ENCODE measurements at places on chromosomes 2 and 18.

DNA sequence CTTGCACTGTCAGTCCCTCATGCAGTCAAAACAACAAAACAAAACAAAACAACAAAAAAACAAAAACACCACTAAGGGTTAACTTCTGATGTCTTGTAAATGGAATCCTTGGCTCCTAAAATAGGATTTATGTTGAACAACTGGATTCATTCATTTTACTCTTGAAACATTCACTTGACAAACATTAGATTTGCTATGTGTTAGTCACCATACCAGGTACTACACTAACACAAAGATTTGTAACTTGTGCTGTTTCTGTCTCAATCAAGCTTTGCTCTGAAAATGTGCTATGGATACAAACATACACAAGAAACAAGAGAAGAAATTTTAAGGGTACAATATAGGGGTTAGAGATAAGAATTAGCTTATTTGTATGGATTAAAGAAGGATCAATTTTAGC lies 812.8 kb downstream of the LRP1B start:
- H3K27ac ChIP-seq = no peak overlapping the region
- no peaks in the 10 kb centered on the region for H3K27me3 ChIP-seq
- no peaks in the 10 kb centered on the region for H3K4me1 ChIP-seq
- no peak for DNase-seq
- no peaks in the 10 kb centered on the region for H3K36me3 ChIP-seq

- no peaks in the 10 kb centered on the region for H3K36me3 ChIP-seq
- no peak overlapping the region for H3K27ac ChIP-seq
- H3K4me1 ChIP-seq = no peaks in the 10 kb centered on the region
- no peak for DNase-seq
- no peaks in the 10 kb centered on the region for H3K27me3 ChIP-seq
These were observed 312.6 kb downstream of the DPP10 start for GRCh38 chr2:114754907-114755563.

DNA sequence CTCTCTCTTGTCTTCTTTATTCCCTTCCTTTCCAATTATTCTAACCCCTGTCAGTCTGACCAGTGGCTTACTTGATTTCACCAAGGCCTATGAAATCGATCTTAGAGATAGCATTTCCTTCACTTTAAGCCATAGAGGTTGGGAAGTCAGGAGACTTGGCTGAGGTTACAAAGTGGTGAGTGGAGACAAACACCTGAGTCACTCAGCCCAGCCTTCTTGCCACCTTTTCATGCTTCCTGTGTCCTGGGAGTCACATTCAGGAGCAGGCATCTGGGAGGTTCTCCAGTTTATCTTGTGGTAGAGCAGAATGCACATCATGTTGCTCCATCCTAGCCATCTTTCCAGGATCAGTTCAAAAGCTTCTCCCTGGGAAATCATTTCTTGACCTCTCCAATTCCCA lies 59.1 kb downstream of the VSNL1 start:
- DNase-seq = no peak
- no peaks in the 10 kb centered on the region for H3K36me3 ChIP-seq
- H3K4me3 ChIP-seq = no peak overlapping the region
- peaks cover 41% of the 10 kb centered on the region for H3K27me3 ChIP-seq
- H3K27ac ChIP-seq = no peak overlapping the region

GRCh38 chr2:134758633-134759032 lies 39.8 kb upstream of the TMEM163 start:
- peaks cover 3% of the 10 kb centered on the region for H3K36me3 ChIP-seq
- no peak for DNase-seq
- no peak overlapping the region for H3K27ac ChIP-seq
- H3K4me1 ChIP-seq = no peaks in the 10 kb centered on the region

GRCh38 chr2:54613386-54613785 lies 110.1 kb upstream of the EML6 start:
- H3K4me3 ChIP-seq = no peak overlapping the region
- H3K4me1 ChIP-seq = peaks cover 24% of the 10 kb centered on the region
- no peaks in the 10 kb centered on the region for H3K27me3 ChIP-seq
- DNase-seq = no peak
- H3K36me3 ChIP-seq = peaks cover 53% of the 10 kb centered on the region

GRCh38 chr2:169767243-169767888 lies 31.3 kb upstream of the SSB start:
- no peaks in the 10 kb centered on the region for H3K27me3 ChIP-seq
- peak overlapping the region; percentile 44 for H3K4me3 ChIP-seq
- peaks cover 11% of the 10 kb centered on the region for H3K4me1 ChIP-seq
- H3K36me3 ChIP-seq = no peaks in the 10 kb centered on the region

DNA sequence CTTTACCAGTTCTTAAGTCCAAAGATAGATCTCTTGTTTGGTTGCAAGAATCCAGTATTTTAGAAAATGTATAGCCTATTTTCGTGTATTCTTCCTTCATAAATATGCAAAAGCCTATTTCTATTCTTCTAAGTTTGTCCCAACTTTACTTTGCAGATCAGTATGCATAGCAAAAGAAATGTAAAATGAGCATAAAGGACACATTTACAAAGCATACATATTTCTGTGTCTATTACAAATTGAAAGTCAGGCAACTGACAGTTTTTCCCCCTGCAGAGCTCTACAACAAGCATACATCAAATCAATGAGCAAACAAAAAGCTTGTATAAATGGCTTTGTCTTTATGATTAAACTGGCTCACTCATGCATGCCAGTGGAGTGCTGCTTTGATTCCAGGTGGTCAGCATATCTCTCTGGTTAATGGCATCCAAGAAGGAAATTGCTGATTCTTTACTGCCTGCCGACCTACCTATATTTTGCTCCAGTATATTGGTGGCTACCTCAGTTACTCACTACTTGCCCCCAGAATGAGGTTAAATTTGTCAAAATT lies 10.0 kb upstream of the VPS54 start:
- peaks cover 3% of the 10 kb centered on the region for H3K36me3 ChIP-seq
- H3K4me1 ChIP-seq = peaks cover 4% of the 10 kb centered on the region
- no peak overlapping the region for H3K27ac ChIP-seq
- H3K27me3 ChIP-seq = no peaks in the 10 kb centered on the region
- DNase-seq = no peak
- H3K4me3 ChIP-seq = no peak overlapping the region

DNA sequence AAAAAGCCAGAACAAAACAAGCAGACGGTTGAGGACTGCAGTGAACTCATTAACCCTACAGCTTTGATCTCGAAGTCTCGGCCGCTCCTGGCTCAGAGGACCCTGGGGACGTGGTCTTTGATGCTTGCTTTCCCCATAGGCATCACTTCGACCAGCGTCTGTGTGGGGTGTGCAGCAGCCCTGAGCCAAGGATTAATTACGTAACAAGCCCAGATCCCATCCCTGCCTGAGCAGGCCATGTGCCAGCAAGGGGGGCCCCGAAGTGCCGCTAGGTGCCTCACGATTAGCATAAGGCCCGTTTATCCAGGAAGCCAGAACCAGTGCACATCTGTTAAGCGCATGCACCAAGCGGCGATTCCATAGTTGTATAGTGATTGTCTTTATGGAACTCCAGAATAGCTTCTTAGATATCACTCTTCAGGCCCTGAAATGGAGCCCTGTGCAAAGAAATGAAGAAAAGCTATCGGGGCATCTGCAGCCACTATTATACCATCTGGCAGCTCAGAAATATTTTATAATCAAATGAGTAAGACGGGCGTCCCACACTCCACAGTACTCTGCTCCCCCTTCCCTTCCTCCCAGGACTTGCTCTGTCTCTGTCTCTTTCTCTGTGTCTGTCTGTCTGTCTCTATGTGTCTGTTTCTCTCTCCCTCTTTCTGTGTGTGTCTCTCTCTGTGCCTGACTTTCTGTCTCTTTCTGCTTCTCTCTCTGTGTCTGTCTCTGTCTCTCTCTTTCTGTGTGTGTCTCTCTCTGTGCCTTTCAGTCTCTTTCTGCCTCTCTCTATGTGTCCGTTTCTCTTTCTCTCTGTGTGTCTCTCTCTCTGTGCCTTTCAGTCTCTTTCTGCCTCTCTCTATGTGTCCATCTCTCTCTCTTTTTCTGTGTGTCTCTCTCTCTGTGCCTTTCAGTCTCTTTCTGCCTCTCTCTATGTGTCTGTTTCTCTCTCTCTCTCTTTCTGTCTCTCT lies 41.7 kb downstream of the HPCAL1 start:
- peak overlapping the region; percentile 14 for H3K27ac ChIP-seq
- no peaks in the 10 kb centered on the region for H3K27me3 ChIP-seq
- H3K4me3 ChIP-seq = no peak overlapping the region

GRCh38 chr2:24159708-24160107 lies 15.1 kb upstream of the FAM228A start:
- no peak overlapping the region for H3K27ac ChIP-seq
- H3K36me3 ChIP-seq = peaks cover 5% of the 10 kb centered on the region

GRCh38 chr2:20150806-20151571 lies 73.9 kb downstream of the SDC1 start:
- H3K4me1 ChIP-seq = no peaks in the 10 kb centered on the region
- no peak overlapping the region for H3K4me3 ChIP-seq
- no peaks in the 10 kb centered on the region for H3K36me3 ChIP-seq

DNA sequence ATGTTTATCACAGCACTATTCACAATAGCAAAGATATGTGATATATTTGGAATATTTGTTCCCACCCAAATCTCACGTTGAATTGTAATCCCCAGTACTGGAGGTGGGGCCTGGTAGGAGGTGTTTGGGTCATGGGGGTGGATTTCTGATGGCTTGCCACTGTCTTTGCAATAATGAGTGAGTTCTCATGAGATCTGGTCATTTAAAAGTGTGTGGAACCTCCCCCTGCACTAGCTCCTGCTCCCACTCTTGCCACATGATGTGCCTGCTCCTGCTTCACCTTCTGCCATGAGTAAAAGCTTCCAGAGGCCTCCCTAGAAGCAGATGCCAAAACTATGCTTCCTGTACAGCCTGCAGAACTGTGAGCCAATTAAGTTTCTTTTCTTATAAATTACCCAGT lies 72.2 kb upstream of the DYNC1I2 start:
- no peak overlapping the region for H3K4me3 ChIP-seq
- H3K4me1 ChIP-seq = no peaks in the 10 kb centered on the region
- peaks cover 14% of the 10 kb centered on the region for H3K27me3 ChIP-seq
- H3K27ac ChIP-seq = no peak overlapping the region
- H3K36me3 ChIP-seq = no peaks in the 10 kb centered on the region

DNA sequence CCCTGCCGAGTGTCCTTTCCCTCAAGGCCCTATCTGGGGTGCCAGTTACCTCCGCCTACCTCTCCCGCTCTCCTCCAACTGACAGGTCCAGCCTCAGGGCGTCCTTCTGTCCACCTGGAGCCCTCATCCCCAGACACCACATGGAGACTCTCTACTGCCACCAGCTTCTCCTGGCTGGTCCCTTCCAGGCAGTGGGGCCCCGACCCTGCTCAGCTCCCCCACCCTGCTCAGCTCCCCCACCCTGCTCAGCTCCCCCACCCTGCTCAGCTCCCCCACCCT lies 74.0 kb upstream of the ODC1 start:
- no peak for DNase-seq
- H3K4me1 ChIP-seq = no peaks in the 10 kb centered on the region
- H3K36me3 ChIP-seq = no peaks in the 10 kb centered on the region
- H3K27me3 ChIP-seq = peaks cover 7% of the 10 kb centered on the region
- no peak overlapping the region for H3K27ac ChIP-seq

DNA sequence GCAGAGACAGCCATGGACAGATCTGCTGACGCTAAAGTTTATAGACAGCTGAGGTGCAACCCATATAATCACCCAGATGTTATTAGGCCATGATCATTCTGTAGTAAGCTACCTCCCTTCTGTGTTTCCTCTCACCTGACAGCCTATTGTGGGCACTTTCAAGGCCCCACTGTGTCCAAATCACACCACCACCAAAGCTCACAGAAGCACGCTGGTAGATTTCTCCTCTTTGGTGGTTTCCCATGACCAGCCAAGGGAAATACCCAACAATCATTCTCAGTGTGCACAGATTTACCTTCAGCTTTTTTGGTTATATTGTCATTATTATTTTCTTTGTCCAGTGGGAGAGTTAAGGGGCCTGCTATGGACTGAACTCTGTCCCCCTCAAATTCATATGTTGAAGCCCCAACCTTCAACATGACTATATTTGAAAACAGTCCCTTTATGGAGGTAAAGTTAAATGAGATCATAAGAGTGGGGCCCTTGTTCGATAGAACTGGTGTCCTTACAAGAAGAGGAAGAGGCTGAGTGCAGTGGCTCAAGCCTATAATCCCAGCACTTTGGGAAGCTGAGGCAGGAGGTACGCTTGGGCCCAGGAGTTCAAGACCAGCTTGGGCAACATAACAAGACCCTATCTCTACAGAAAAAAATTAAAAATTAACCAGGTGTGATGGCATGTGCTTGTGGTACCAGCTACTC lies 74.0 kb upstream of the MSH6 start:
- peaks cover 12% of the 10 kb centered on the region for H3K27me3 ChIP-seq
- H3K4me3 ChIP-seq = no peak overlapping the region
- no peaks in the 10 kb centered on the region for H3K36me3 ChIP-seq
- no peak for DNase-seq
- no peaks in the 10 kb centered on the region for H3K4me1 ChIP-seq

DNA sequence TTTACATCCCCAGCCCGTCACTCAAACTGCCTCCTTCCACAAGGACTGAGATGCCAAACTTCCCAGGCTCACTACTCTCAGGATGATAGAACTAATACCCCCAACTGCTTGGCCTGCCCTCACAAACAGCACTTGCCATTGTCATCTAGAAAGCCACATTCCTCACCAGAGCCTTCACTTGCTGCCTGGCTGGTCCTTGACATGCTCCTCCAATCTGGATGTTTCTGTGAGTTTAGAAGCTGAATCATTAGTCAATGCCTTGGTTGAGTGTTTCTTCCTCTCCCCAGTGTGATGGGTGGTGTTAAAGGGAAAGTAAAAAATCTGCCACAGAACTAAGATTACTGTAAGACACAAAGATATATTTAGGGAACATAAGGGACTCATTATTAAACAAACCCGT lies 52.5 kb downstream of the MARCHF4 start:
- H3K4me1 ChIP-seq = peaks cover 13% of the 10 kb centered on the region
- peaks cover 7% of the 10 kb centered on the region for H3K27me3 ChIP-seq
- peaks cover 3% of the 10 kb centered on the region for H3K36me3 ChIP-seq
- H3K4me3 ChIP-seq = no peak overlapping the region
- no peak for DNase-seq
- no peak overlapping the region for H3K27ac ChIP-seq

DNA sequence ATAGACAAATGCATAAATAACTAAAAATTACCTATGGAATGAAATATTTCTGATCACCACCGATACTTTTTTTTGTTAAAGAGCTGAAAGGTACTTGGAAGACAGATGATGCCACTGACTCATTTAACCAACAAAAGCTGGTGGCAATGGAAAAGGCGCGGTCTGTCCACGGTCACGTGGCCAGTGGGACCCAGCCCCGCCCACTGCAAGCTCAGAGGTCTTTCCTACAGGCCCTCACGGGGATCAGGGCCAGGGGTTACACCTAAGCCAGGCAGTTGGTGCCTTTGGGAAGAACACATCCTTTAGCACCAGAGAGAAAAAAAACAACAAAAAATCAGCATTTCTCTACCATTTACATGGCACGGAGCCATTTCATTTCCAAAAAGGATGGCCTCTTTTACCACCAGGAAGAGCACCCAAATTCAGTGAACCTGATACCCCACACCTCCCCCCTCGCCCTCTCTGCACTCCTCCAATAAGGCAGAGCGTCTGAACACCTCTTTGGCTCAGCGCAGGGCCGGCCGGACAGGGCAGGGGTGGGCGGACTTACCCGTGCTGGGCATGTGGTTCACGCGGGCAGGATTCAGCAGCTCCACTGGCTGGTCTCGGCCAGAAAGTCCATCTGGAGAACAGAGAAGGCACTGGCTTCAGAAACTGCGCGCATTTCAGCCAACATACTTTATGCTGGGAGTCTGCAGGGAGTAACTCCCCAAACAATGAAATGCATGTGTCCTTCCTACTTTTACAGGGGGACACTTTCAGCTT lies 164.6 kb downstream of the HDAC4 start:
- no peak overlapping the region for H3K27ac ChIP-seq
- no peak for DNase-seq
- H3K36me3 ChIP-seq = no peaks in the 10 kb centered on the region
- H3K4me1 ChIP-seq = peaks cover 27% of the 10 kb centered on the region
- H3K4me3 ChIP-seq = no peak overlapping the region
